ENCODE measurements at places on chromosomes 2 and 18. TPM values are rescaled to one million over a fixed set of nuclear protein-coding genes. Genes with fewer than 3 reads are reported as not detected.

Gene GDF7
- total RNA-seq = not detected

DNA sequence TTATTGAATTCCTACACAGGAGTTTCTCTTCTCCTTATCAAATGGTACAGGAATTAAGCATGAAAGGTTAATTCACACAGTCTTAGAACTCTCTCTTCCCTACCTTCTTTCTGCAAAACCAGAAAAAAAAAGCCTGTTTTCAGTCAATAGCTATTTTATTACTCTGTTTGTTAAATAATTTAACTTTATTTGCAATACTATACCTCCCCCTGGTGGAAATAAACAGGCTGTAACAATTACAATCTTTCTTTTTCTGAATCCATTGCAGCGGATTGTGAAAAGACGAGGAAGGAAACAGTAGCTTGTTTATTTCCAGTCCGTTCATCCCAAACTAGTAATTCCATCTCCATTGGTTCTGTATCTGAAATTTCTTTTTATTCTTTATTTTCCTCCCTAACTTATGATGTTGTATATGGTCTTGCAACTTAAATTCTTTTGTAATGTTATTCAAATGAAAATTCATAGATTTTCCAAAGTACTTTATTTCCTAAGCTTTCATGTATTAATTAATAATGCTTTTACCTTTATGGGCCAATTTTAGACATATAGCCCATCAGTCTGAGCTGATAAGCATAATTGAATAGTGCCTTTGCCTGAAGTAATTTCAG lies 165.2 kb downstream of the SH3BP4 start:
- no peak for DNase-seq

- DNase-seq = no peak
These were observed 13.8 kb downstream of the GRHL1 start for GRCh38 chr2:9965119-9965822.

DNA sequence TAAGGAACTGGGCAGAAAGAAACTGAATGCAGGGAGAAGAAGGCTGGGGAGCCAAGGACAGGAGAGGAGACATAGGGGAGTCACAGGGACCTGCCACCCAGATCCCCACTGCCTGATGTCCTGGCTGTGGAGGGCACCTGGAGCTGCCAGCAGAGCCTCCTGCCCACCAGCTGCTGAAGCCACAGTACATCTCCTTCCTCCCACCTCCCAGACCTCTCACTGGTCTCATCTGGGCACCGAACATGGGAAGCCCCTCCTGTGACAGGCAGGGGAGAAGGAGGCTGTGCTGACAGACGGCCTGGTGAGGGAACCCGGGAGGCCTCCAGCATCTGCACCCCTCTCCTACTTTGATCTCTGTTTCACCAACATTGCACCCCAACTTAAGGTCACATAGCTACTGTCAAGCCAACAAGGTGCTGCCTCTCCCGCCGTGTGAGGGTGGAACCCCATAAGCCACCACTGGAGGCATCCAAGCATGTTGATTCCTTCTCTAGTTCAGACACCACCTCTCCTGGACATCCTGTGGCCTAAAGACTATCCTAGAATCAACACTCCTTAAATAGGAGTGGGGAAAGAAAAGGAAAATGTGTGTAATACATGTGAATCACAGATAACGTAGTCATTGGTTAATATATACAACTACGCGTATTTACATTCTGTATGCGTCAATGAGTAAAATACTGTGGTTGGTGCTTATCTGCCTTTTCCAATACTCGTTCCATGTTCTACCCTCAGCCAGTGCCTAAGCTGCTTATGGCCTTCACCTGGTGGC lies 3.5 kb upstream of the RNPEPL1 start:
- peak; percentile 47 for DNase-seq
